ENCODE measurements at places on chromosomes 4 and X.

- no peak for DNase-seq
Measured at GRCh38 chr4:6427439-6428090, 44.8 kb downstream of the PPP2R2C start.

- DNase-seq, result no peak
Measured at GRCh38 chrX:2485789-2486345, 14.9 kb downstream of the DHRSX start.

GRCh38 chr4:165031436-165032211 is at the start of gene TRIM60:
Gene TRIM60, plus strand, starts transcription at chr4:165031999. Its CDS starts 8,074 bp downstream, at chr4:165040073.
- DNase-seq, result no peak

GRCh38 chrX:2654436-2655340 is 36.4 kb upstream of the CD99 start:
- no peak for DNase-seq
